ENCODE measurements at places on chromosomes 1 and 21.
A peak's percentile ranks its signal among the peaks of the same experiment; 100 is the strongest.

GRCh38 chr1:151680826-151681225 is 35.8 kb downstream of the CELF3 start:
- H3K27me3 ChIP-seq, result no peaks in the 10 kb centered on the region
- H3K4me1 ChIP-seq, result no peaks in the 10 kb centered on the region
- no peak for DNase-seq
- no peak overlapping the region for H3K4me3 ChIP-seq

DNA sequence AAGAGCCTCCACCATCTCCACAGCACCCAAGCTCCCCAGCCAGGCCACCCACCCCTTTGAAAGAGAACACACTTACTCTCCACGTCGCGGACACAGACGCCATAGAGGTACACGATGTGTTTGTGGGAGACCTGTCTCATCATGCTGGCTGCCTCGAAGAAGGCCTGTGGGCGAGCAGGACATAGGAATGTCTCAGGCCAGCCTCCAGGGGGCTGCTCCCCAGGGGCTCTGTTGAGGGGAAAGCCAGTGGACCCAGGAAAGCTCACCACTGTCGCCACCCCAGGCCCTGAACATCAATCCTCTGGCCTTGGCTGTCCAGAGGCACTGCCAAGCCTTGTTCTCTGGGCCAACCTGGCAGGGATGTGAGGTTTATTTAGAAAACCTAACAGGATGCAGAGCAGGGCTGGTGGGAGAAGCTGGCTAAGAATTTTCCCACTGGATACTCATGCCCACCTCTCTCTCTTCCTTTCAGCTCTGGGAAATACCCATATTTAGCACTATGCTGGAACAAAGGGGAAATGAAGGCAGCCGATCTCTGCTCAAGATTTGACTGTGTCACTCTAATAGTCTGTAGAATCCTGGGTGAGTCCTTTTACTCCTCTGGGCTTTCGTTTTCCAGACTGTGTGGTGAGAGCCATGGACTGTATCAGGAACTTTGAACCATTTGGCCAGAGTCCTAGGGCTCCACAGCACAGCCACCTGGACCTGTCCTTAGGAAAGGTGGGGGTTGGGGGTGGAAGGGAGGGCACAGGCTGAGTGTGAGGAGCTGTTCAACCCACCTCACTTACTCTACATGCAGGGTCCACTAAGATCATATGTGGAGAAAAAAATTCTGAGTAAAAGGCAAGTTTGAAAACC is 101.9 kb downstream of the RAVER2 start:
- H3K36me3 ChIP-seq, result peaks cover 96% of the 10 kb centered on the region
- no peak for DNase-seq
- no peaks in the 10 kb centered on the region for H3K27me3 ChIP-seq
- no peak overlapping the region for H3K27ac ChIP-seq

- peak overlapping the region; percentile 93 for H3K27ac ChIP-seq
- peak; percentile 70 for DNase-seq
- H3K4me1 ChIP-seq, result peaks cover 30% of the 10 kb centered on the region
- peak overlapping the region; percentile 32 for H3K4me3 ChIP-seq
- H3K27me3 ChIP-seq, result no peaks in the 10 kb centered on the region
Observed at GRCh38 chr21:42746593-42747275, 93.3 kb downstream of the PDE9A start.

DNA sequence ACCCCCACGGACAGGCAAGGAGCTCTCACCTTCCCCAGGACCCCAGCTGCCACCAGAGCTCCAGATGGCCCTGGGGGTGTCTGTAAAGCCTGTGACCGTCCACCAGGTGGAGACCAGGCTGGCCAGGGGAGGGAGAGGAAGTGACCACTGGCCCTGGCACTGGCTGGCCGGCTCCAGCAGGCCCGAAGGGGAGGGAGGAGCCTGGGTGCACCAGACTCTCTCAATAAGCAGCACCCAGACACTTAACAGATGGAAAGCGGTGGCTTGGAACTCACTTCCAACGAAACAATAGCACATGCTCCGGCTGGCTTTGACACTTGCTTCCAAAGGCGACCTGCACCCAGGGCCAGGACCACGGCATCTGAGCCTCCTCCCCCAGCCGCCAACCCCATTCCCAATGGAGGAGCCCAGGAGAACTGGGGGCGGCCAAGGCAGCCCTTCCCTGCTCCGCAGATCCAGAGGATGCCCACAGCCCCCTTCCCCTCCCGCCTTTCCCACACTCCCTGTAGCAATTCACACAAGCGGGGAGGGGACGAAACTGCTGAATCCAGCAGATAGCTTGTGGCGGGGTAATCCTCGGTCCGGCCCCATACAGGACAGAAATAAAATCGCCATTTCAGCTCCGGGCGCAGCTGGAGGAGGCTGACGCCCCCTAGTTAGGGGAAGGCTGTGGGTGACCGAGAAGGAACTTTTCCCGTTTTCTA is 742 bp upstream of the PDE9A start:
- no peak overlapping the region for H3K27ac ChIP-seq
- peaks cover 8% of the 10 kb centered on the region for H3K27me3 ChIP-seq
- DNase-seq, result no peak
- no peaks in the 10 kb centered on the region for H3K36me3 ChIP-seq
